Psoas muscle (tissue), 8 donors: ENCODE measurements at places on chromosomes 3 and 15. TPM values are rescaled to one million over a fixed set of nuclear protein-coding genes. Genes with fewer than 3 reads are reported as not detected.

The STRIT1 gene
- polyA plus RNA-seq: 1,389 TPM

The CPLX3 gene
- polyA plus RNA-seq: not detected

The CSPG5 gene
- not detected for polyA plus RNA-seq

The GNB5 gene
- 0.86 TPM for polyA plus RNA-seq

The FAM107A gene
- polyA plus RNA-seq: 24.0 TPM
